ENCODE measurements at places on chromosomes 3 and 15. TPM values are rescaled to one million over a fixed set of nuclear protein-coding genes. Genes with fewer than 3 reads are reported as not detected.
A peak's percentile ranks its signal among the peaks of the same experiment; 100 is the strongest.

DNA sequence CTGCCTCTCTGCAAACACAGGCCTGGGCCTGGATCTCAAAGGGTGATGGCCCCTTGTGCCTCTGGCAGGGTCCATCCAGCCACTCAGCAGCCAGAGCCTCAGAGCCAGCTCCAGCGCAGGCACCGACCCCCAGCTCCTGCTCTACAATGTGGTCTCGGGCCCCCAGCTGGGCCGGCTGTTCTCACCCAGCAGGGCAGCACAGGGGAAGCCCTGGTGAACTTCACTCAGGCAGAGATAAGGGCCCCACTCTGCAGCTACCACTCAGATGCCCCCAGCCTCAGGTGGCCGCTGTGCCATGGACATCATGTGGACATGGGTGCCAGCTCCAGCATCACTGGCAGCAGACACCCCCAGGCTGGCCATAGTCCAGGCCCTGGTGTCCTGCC, 173.1 kb downstream of the TBC1D2B start:
- H3K36me3 ChIP-seq, result no peaks in the 10 kb centered on the region
- H3K4me1 ChIP-seq, result no peaks in the 10 kb centered on the region
- H3K4me3 ChIP-seq, result no peak overlapping the region
- H3K27me3 ChIP-seq, result peaks cover 8% of the 10 kb centered on the region
- H3K27ac ChIP-seq, result no peak overlapping the region

GRCh38 chr15:75359537-75360250, 8.7 kb downstream of the MAN2C1 start:
- H3K27me3 ChIP-seq, result no peaks in the 10 kb centered on the region
- no peak for DNase-seq
- peak overlapping the region; percentile 35 for H3K27ac ChIP-seq
- H3K4me3 ChIP-seq, result no peak overlapping the region

GRCh38 chr3:18648868-18649462, 223.8 kb upstream of the SATB1 start:
- no peak for DNase-seq
- peaks cover 21% of the 10 kb centered on the region for H3K36me3 ChIP-seq
- no peak overlapping the region for H3K4me3 ChIP-seq
- peaks cover 91% of the 10 kb centered on the region for H3K4me1 ChIP-seq

DNA sequence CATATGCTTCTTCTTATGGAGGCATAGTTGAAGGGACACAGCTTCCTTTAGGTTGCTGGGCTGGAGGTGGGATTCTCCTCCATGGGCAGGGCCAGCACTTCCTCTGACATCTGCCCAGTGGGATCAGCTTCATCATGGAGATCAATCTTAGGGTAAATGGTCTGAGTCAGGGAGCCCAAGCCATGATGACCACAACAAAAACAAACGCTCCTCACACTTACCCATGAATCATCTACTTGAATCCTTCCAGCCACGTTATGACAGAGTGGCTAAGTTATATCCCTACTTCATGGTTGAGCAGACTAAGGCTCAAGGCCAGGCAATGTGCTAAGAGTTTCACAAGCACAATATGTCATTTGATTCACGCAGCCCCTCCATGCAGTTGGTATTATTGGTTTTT, 87.2 kb upstream of the NMNAT3 start:
- H3K4me3 ChIP-seq, result no peak overlapping the region
- H3K4me1 ChIP-seq, result no peaks in the 10 kb centered on the region
- H3K36me3 ChIP-seq, result no peaks in the 10 kb centered on the region
- H3K27me3 ChIP-seq, result no peaks in the 10 kb centered on the region

- H3K4me3 ChIP-seq, result no peak overlapping the region
- H3K27me3 ChIP-seq, result no peaks in the 10 kb centered on the region
- no peak overlapping the region for H3K27ac ChIP-seq
- H3K36me3 ChIP-seq, result no peaks in the 10 kb centered on the region
Measured at GRCh38 chr15:46312133-46312740, 677.4 kb downstream of the SQOR start.

- no peaks in the 10 kb centered on the region for H3K27me3 ChIP-seq
- H3K4me3 ChIP-seq, result no peak overlapping the region
- no peak for DNase-seq
- no peaks in the 10 kb centered on the region for H3K4me1 ChIP-seq
- H3K27ac ChIP-seq, result no peak overlapping the region
- no peaks in the 10 kb centered on the region for H3K36me3 ChIP-seq
Measured at GRCh38 chr15:71355268-71355667, 240.0 kb downstream of the THSD4 start.

Gene SI
- not detected for total RNA-seq

Gene IGDCC3
- total RNA-seq, result not detected

DNA sequence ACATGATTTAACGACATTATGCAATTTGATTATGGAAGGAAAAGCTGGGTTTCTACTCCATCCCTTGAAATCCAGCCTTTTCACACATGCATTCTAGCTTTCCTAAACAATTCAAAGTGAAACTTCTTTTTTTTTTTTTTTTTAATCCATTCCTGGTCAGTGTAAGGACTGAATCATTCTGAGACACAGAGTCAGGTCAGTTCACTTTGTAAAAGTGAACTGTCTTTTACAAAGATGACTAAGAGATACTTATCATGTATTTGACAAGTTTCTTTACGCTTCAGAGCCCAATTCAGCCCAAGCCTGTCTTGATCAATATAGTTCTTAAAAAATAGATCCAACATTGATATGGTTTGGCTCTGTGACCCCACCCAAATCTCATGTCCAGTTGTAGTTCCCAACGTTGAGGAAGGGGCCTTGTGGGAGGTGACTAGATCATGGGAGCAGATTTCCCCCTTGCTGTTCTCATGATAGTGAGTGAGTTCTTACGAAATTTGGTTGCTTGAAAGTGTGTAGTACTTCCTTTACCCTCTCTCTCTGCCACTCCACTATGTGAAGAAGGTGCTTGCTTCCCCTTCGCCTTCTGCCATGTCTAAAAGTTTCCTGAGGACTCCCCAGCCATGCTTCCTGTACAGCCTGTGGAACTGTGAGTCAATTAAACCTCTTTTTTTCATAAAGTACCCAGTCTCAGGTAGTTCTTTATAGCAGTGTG, 345.6 kb upstream of the THBS1 start:
- H3K4me1 ChIP-seq, result no peaks in the 10 kb centered on the region
- no peaks in the 10 kb centered on the region for H3K36me3 ChIP-seq
- H3K4me3 ChIP-seq, result no peak overlapping the region
- no peak for DNase-seq
- H3K27me3 ChIP-seq, result peaks cover 11% of the 10 kb centered on the region

DNA sequence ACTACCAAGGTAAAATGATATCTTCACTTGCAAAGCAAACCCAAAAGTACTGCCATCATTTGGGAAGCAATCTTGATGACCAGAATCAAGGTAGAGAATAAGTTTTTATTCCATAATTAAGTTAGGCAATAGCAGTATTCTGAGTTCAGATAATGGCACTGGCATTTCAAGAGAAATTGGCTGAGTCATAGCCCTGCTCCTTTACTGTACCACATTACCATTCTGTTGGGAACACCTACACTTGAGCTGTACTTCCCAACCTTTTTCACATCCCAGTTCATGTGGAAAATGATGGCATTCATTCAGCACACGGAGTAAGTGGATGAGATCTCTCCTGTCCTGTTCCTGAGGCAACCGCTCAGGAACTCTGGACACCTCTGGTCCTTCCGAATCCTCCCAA, 311.6 kb upstream of the TPRG1 start:
- H3K27ac ChIP-seq, result no peak overlapping the region
- no peaks in the 10 kb centered on the region for H3K36me3 ChIP-seq
- H3K4me1 ChIP-seq, result no peaks in the 10 kb centered on the region
- H3K4me3 ChIP-seq, result no peak overlapping the region
- DNase-seq, result no peak

Gene TMC3
- total RNA-seq, result not detected

Data from activated CD4-positive, alpha-beta memory T cell treated with anti-CD3 and anti-CD28 coated beads, Interleukin-2, amount 10 ng/mL, durations not matched to agents 7 days and 5 days (primary cell).